ENCODE measurements at places on chromosomes 13 and 19. TPM values are rescaled to one million over a fixed set of nuclear protein-coding genes. Genes with fewer than 3 reads are reported as not detected.

DNA sequence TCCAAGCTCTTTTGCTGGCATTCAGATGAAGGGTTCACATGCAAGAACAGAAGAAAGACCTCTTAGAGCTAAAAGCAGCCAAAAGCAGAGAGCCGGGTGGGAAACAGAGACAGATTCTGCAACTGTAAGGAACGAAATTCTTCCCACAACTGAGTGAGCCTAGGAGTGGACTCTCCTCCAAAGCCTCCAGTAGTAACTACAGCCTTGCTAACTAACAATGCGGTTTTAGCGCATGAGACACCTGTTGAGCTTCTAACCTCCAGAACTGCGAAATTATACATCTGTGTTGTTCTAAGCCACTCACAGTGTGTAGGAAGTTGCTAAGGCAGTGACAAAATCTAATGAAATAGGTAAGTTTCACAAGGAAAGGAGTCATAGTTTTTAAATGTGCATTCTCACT lies 98.1 kb upstream of the SLITRK1 start:
- H3K4me3 ChIP-seq = no peak overlapping the region
- no peak for DNase-seq
- H3K27me3 ChIP-seq = no peaks in the 10 kb centered on the region

DNA sequence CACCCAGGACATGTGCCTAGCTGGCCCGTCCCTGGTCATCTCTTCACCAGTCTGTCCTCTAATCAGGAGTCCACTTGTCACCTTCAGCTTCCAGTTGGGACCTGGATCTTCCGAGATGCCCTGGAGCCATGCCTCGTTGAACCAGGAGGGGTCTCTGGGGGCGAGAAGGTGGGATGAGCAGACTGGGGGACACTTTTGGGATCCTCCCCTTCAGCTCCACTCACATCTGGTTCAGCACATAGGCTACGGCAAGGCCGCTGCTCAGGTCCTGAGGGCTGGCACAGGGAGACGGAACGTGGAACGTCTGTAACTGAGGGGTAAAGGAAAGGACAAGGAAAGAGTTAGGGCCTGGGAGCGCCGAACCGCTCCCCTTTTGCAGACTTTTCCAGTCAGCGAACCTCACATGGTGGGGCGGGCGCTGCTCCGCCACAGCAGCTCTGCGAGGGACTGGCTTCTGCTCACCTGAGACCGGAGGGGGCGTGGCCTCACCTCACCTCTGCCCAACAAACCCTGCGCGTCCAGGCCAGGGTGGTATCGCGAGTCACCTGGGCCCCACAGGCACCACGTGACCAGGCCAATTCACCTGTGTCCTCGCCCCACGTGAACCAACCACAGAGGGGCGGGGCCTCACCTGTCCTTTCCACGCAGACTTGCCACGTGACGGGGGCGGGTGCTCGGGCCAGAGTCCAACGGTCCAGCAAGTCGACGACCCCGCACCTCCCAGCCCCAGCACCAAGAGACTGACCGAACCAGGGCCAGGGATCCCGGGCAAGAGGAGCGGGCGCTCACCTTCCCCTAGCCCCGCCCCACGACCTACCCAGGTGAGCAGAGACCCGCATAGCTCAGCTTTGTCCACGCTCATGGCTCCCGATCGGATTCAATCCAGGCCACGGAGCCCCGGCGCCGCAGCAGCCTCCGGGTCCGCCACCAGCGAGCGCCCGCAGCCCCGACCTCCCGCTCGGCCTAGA lies at the start of gene HOOK2:
TSS of gene HOOK2 (minus strand) at position 965 of the 968 bp plus-strand sequence. CDS start at position 862, 103 bp downstream.
- H3K27me3 ChIP-seq = no peaks in the 10 kb centered on the region
- H3K27ac ChIP-seq = peak within 1 kb of the TSS; percentile 83
- H3K4me1 ChIP-seq = peaks cover 69% of the 10 kb centered on the region

IL17D gene
- 6.6 TPM for total RNA-seq

- peak; percentile 21 for DNase-seq
- H3K36me3 ChIP-seq = no peaks in the 10 kb centered on the region
- H3K27me3 ChIP-seq = no peaks in the 10 kb centered on the region
- H3K4me1 ChIP-seq = peaks cover 15% of the 10 kb centered on the region
- no peak overlapping the region for H3K27ac ChIP-seq
Observed at GRCh38 chr19:48290771-48291488, 21.0 kb downstream of the ZNF114 start.

AMER2 gene
- total RNA-seq = not detected

GRCh38 chr19:30037835-30038234 lies 95.8 kb downstream of the URI1 start:
- no peaks in the 10 kb centered on the region for H3K4me1 ChIP-seq
- DNase-seq = no peak
- H3K27ac ChIP-seq = no peak overlapping the region
- H3K27me3 ChIP-seq = no peaks in the 10 kb centered on the region
- peaks cover 15% of the 10 kb centered on the region for H3K36me3 ChIP-seq

- no peaks in the 10 kb centered on the region for H3K27me3 ChIP-seq
- no peaks in the 10 kb centered on the region for H3K36me3 ChIP-seq
- H3K4me1 ChIP-seq = no peaks in the 10 kb centered on the region
- H3K27ac ChIP-seq = no peak overlapping the region
- no peak for DNase-seq
- H3K4me3 ChIP-seq = no peak overlapping the region
Observed at GRCh38 chr13:84896128-84896527, 903.1 kb downstream of the SLITRK6 start.

- H3K36me3 ChIP-seq = no peaks in the 10 kb centered on the region
- H3K27me3 ChIP-seq = no peaks in the 10 kb centered on the region
- peaks cover 24% of the 10 kb centered on the region for H3K4me1 ChIP-seq
- peak overlapping the region; percentile 86 for H3K4me3 ChIP-seq
Observed at GRCh38 chr19:1206150-1206863, 729 bp downstream of the STK11 start.

GRCh38 chr13:101065329-101065728 lies 351.0 kb downstream of the NALCN start:
- peaks cover 7% of the 10 kb centered on the region for H3K36me3 ChIP-seq
- H3K4me1 ChIP-seq = no peaks in the 10 kb centered on the region
- H3K27ac ChIP-seq = no peak overlapping the region

DNA sequence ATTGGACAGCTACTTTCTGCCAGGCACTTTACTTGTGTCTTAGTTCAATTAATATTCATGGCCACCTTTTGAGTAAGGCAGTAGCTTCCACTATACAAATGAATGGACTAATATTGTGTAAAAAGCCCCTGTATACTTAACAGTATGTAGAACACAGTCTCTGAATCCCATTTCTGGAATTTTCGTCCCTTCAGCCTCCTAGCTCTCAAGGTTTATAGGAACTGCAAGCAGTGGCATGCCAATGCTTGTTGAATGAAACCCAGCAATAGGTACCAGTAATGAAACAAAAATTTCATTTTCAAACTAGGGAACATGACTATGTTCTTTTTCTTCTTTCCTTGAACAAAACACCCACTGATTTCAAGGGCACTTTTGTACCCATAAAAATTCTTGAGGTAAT lies 361.6 kb downstream of the TDRD3 start:
- DNase-seq = no peak
- H3K27me3 ChIP-seq = no peaks in the 10 kb centered on the region

SLITRK5 gene
- total RNA-seq = under 0.01 TPM

RAB4B gene
- 37.9 TPM for total RNA-seq

FREM2 gene
- total RNA-seq = not detected

DNA sequence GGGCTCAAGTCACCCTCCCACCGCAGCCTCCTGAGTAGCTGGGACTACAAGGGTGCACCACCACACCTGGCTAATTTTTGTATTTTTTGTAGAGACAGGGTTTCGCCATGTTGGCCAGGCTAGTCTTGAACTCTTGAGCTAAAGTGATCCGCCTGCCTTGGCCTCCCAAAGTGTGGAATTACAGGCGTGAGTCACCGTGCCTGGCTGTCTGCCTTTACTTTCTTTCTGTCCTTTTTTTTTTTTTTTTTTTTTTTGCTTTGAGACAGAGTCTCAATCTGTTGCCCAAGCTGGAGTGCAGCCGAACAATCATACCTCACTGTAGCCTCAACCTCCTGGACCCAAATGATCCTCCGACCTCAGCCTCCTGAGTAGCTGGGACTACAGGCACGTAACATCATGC lies 25.0 kb upstream of the OR1M1 start:
- H3K36me3 ChIP-seq = no peaks in the 10 kb centered on the region
- DNase-seq = no peak
- no peak overlapping the region for H3K4me3 ChIP-seq
- H3K4me1 ChIP-seq = no peaks in the 10 kb centered on the region

- H3K27me3 ChIP-seq = no peaks in the 10 kb centered on the region
- H3K4me1 ChIP-seq = no peaks in the 10 kb centered on the region
- no peak overlapping the region for H3K27ac ChIP-seq
- no peak overlapping the region for H3K4me3 ChIP-seq
- no peak for DNase-seq
Observed at GRCh38 chr13:75881109-75881775, 245.1 kb downstream of the LMO7 start.

DNA sequence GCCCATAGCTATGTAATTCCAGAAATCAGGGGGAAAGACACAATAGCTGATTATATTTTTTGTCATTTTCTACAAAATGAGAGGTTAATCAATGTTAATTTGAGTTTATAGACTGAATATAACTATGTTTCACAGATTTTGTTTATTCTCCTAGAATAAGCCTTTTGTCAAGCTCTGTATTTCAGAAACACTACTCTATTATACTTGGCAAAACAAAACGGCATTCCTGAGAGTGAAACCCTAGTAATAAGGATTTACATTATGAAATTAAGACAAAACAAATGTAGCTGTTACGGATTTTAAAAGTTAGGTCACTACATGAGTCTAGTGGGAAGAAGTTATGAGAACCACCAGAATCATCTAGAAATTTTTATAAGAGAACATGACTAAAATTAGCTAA lies 334.2 kb downstream of the KLF12 start:
- peaks cover 3% of the 10 kb centered on the region for H3K4me1 ChIP-seq
- DNase-seq = no peak
- no peaks in the 10 kb centered on the region for H3K36me3 ChIP-seq
- no peaks in the 10 kb centered on the region for H3K27me3 ChIP-seq
- H3K27ac ChIP-seq = no peak overlapping the region

PRX gene
- total RNA-seq = 3.7 TPM

GRCh38 chr13:94548821-94549231 lies 47.1 kb downstream of the TGDS start:
- H3K27ac ChIP-seq = peak overlapping the region; percentile 90
- peak; percentile 5 for DNase-seq
- H3K4me3 ChIP-seq = peak overlapping the region; percentile 91
- peaks cover 5% of the 10 kb centered on the region for H3K4me1 ChIP-seq
- no peaks in the 10 kb centered on the region for H3K27me3 ChIP-seq

GRCh38 chr13:41458761-41459431 lies 1.5 kb downstream of the RGCC start:
- H3K4me1 ChIP-seq = peaks cover 34% of the 10 kb centered on the region
- H3K27ac ChIP-seq = peak overlapping the region; percentile 53
- no peaks in the 10 kb centered on the region for H3K27me3 ChIP-seq
- no peaks in the 10 kb centered on the region for H3K36me3 ChIP-seq
- DNase-seq = no peak

CEACAM8 gene
- total RNA-seq = not detected

NCLN gene
- total RNA-seq = 40.4 TPM

DNA sequence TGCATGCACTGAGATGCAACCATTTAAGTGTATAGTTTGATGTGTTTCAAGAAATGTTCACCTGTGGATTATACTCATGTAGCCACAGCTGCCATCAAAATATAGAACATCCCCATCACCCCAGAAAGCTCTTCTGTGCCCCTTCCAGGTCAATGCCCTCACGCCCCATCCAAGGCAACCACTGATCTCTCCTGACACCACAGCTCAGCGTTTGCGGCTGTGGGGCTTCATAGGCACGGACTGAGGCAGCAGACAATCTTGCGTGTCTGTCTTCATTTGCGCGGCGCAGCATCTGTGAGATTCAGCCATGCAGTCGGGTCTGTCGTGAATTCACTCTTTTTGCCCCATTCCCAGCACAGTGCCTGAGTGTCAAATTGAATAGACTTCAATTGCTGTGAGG lies 153.8 kb upstream of the UQCRFS1 start:
- no peak overlapping the region for H3K27ac ChIP-seq
- no peak for DNase-seq
- H3K4me1 ChIP-seq = no peaks in the 10 kb centered on the region
- no peaks in the 10 kb centered on the region for H3K27me3 ChIP-seq

GRCh38 chr19:6568010-6568526 lies 22.9 kb downstream of the CD70 start:
- no peaks in the 10 kb centered on the region for H3K36me3 ChIP-seq
- no peaks in the 10 kb centered on the region for H3K27me3 ChIP-seq
- no peak overlapping the region for H3K27ac ChIP-seq
- no peaks in the 10 kb centered on the region for H3K4me1 ChIP-seq
- DNase-seq = no peak

EML2 gene
- 21.7 TPM for total RNA-seq

FSTL3 gene
- 361 TPM for total RNA-seq

DNA sequence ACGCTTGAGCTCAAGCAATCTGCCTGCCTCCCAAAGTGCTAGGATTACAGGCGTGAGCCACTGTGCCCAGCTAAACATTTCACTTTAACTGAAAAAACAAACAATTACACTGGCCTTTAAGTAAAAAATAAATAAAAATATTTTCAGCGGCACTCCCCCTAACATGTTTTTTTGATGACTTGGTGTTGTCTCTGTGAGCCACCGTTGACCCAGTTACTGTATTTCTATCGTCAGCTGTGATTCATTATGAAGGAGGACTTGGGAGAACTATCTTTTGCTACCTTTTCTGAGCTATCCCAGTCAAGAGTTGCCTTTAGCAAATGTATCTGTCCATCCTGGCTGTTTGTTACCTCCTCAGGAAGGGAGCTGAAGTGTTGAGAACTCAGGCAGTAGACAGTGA lies 18.5 kb upstream of the C19orf33 start:
- no peak overlapping the region for H3K4me3 ChIP-seq
- peaks cover 43% of the 10 kb centered on the region for H3K36me3 ChIP-seq
- H3K27me3 ChIP-seq = no peaks in the 10 kb centered on the region
- DNase-seq = no peak
- no peak overlapping the region for H3K27ac ChIP-seq
- H3K4me1 ChIP-seq = peaks cover 30% of the 10 kb centered on the region

DNA sequence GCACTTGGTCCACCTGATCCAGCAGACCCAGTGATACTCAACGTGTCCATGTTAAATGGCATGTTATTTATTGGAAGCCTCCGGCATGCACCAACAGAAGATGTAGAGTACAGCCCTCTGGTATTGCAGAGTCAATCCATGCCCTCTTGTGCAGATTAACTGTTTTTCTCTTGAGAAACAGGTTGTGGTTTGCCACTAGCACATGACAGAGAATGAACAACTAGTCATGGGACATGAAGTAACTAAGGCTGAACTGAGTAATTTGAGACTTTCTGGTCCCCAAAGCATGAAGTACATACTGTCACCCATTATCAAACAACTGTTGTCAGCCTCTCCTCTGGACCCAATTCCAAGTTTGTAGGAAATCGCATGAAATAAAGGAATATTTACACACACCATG lies 3.2 kb downstream of the ZNF562 start:
- no peak overlapping the region for H3K27ac ChIP-seq
- no peak for DNase-seq
- no peaks in the 10 kb centered on the region for H3K27me3 ChIP-seq
- H3K4me1 ChIP-seq = peaks cover 4% of the 10 kb centered on the region
- H3K36me3 ChIP-seq = peaks cover 3% of the 10 kb centered on the region

LAMP1 gene
- total RNA-seq = 210 TPM

GRCh38 chr13:74709226-74709625 lies 575.0 kb upstream of the KLF12 start:
- H3K27me3 ChIP-seq = no peaks in the 10 kb centered on the region
- H3K4me1 ChIP-seq = no peaks in the 10 kb centered on the region
- no peaks in the 10 kb centered on the region for H3K36me3 ChIP-seq
- H3K4me3 ChIP-seq = no peak overlapping the region
- DNase-seq = no peak

PCP2 gene
- not detected for total RNA-seq

- H3K36me3 ChIP-seq = no peaks in the 10 kb centered on the region
- H3K4me3 ChIP-seq = no peak overlapping the region
- no peaks in the 10 kb centered on the region for H3K27me3 ChIP-seq
Observed at GRCh38 chr13:93709506-93710244, 483.1 kb downstream of the GPC6 start.

NLRP8 gene
- not detected for total RNA-seq

TPRX2 gene
- total RNA-seq = not detected
